ENCODE measurements at places on chromosomes 4 and X. TPM values are rescaled to one million over a fixed set of nuclear protein-coding genes. Genes with fewer than 3 reads are reported as not detected.

Gene H2BW2
- total RNA-seq, result not detected

Gene TEX13B
- total RNA-seq, result not detected

DNA sequence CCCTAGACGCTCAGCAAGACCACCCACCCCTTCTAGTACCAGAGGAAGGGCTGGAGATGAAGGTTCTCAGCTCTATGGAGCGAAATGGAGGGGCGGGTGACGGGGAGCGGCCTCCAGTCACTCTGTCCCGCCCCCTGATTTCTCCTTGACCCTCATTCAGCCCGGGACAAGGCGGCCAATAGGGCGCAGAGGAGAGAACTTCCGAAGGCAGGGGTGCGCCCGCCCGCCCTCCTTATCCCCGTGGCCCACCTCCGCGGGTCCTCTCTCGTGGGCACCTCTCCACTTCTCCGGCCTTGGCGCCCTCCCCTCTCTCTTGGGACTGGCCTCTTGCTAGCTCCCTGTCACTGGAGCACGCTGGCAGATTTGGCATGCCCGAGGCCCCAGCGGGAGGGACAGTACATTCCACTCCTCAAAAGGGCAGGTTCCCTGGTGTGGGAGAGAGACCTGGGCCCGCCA lies 1.1 kb upstream of the SEPTIN6 start:
- DNase-seq, result no peak
- peaks cover 15% of the 10 kb centered on the region for H3K4me1 ChIP-seq
- H3K27me3 ChIP-seq, result no peaks in the 10 kb centered on the region
- H3K4me3 ChIP-seq, result no peak overlapping the region

DNA sequence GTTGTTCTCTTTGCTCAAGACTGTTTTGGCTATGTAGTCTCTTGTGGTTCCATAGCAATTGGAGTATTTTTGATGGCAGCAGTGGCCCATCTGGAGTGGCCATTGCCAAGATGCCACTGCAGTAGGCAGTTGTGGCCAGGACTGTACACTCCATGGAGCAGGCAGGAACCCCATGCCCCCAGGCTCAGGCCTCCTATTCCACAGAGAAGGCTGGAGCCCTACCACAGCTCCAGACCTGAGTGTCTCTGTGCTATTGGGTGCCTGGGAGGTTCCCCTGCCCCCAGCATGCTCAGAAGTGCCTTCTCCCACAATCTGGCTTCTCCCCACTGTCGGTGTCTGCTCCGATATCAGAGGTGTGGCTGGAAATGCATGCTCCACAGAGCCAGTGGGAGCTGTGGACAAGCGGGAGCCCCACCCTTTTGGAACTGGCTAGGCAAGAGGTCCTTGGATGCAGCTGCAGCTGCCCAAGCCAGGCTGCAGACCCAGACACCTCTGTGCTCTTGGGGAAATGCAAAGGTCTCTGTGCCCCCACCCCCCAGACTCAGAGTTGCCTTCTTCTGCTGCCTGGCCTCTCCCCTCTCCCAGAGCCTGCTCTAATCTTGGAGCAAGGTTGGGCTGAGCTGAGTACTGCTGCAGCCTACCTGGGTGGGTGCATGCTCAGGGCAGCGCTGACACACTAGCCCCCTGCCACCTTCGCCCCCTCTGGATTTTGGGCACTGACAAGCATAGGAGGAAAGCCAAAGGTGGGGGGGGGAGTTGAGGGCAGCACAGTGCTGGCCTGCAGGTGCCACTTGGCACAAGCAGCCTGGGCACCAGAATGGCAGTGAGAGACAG lies 46.6 kb upstream of the UBE2NL start:
- no peak overlapping the region for H3K27ac ChIP-seq
- no peaks in the 10 kb centered on the region for H3K27me3 ChIP-seq
- no peaks in the 10 kb centered on the region for H3K36me3 ChIP-seq
- H3K4me1 ChIP-seq, result no peaks in the 10 kb centered on the region

DNA sequence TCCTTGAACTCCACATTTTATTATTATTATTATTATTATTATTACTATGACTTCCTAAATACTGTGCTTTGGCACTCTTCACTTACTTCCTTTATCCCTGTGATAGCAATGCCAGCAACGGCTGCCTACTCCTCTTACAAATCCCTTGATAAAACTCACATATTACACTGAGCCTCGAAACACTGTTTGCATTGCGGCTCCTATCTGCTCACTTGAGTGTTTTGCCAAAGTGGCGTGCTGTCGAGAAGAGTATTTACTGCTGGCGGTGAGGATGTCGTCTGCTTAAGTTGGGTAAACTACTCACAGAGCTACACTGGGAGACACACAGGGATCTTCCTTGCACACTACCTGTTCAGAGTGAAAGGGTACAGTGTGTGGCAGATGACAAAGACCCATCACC lies 143.4 kb upstream of the VCX3A start:
- no peaks in the 10 kb centered on the region for H3K36me3 ChIP-seq
- no peaks in the 10 kb centered on the region for H3K27me3 ChIP-seq
- H3K4me1 ChIP-seq, result no peaks in the 10 kb centered on the region
- H3K27ac ChIP-seq, result no peak overlapping the region
- peak; percentile 47 for DNase-seq
- H3K4me3 ChIP-seq, result no peak overlapping the region

GRCh38 chr4:82519776-82520175 lies 42.0 kb downstream of the TMEM150C start:
- no peak for DNase-seq
- H3K4me1 ChIP-seq, result no peaks in the 10 kb centered on the region
- H3K36me3 ChIP-seq, result no peaks in the 10 kb centered on the region

GRCh38 chr4:113899271-113900070 lies 80.0 kb downstream of the ARSJ start:
- H3K27ac ChIP-seq, result no peak overlapping the region
- H3K27me3 ChIP-seq, result no peaks in the 10 kb centered on the region
- H3K4me3 ChIP-seq, result no peak overlapping the region
- DNase-seq, result no peak
- no peaks in the 10 kb centered on the region for H3K4me1 ChIP-seq
